ENCODE measurements at places on chromosomes 2 and 18. TPM values are rescaled to one million over a fixed set of nuclear protein-coding genes. Genes with fewer than 3 reads are reported as not detected.

GRCh38 chr2:173359231-173359630, 4.6 kb downstream of the CDCA7 start:
- peaks cover 3% of the 10 kb centered on the region for H3K4me1 ChIP-seq
- no peak for DNase-seq
- no peaks in the 10 kb centered on the region for H3K36me3 ChIP-seq
- no peak overlapping the region for H3K27ac ChIP-seq
- H3K4me3 ChIP-seq = no peak overlapping the region
- H3K27me3 ChIP-seq = peaks cover 4% of the 10 kb centered on the region

DNA sequence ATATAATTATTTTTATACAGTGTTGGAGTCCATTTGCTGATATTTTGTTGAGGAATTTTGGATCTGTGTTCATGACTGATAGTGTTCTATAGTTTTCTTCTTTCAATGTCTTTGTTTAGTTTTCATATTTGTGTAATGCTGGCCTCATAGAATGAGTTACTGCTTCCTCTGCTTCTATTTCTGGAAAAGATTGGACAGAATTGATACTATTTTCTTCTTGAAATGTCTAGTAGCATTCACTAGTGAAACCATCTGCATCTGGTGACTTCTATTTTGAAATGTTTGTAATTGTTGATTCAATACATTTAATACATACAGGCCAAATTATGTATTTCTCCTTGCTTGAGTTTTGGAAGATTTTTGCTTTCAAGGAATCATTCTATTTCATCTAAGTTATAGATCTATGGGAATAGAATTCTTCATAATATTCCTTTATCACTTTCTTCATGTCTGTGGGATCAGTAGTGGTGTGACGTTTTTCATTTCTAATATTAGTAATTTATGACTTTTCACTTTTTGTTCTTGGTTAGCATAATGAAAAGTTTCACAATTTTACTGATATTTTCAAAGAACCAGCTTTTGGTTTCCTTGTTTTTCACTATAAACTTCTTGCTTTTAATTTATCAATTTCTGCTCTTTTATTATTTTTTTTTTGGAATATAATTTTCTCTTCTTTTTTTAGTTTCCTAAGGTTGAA, 509.9 kb upstream of the VRK2 start:
- H3K27ac ChIP-seq = no peak overlapping the region
- no peaks in the 10 kb centered on the region for H3K36me3 ChIP-seq
- H3K27me3 ChIP-seq = no peaks in the 10 kb centered on the region
- H3K4me3 ChIP-seq = no peak overlapping the region
- H3K4me1 ChIP-seq = no peaks in the 10 kb centered on the region
- no peak for DNase-seq

DNA sequence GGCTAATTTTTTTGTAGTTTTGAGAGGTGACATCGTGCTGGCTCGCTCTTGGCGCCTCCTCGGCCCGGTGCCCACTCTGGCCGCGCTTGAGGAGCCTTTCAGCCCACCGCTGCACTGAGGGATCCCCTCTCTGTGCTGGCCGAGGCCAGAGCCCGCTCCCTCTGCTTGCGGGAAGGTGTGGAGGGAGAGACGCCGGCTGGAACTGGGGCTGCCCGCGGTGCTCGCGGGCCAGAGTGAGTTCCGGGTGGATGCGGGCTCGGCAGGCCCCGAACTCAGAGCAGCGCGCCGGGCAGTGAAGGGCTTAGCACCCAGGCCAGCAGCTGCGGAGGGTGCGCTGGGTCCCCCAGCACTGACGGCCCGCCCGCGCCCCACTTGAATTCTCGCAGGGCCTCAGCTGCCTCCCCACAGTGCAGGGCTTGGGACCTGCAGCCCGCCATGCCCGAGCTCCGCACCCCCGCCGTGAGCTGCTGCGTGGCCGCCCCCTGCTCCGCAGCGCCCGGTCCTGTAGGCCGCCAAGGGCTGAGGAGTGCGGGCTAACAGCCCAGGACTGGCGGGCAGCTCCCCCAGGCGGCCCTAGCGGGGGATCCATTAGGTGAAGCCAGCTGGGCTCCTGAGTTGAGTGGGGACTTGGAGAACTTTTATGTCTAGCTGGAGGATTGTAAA, 113.2 kb upstream of the ZSWIM2 start:
- no peak overlapping the region for H3K4me3 ChIP-seq
- no peaks in the 10 kb centered on the region for H3K27me3 ChIP-seq
- H3K36me3 ChIP-seq = no peaks in the 10 kb centered on the region
- no peak for DNase-seq
- no peaks in the 10 kb centered on the region for H3K4me1 ChIP-seq

MC5R gene
- total RNA-seq = not detected

STARD6 gene
- total RNA-seq = not detected

GRCh38 chr2:171404719-171405118, 29.1 kb downstream of the METTL8 start:
- no peak for DNase-seq
- H3K4me1 ChIP-seq = no peaks in the 10 kb centered on the region
- H3K4me3 ChIP-seq = no peak overlapping the region
- H3K27me3 ChIP-seq = no peaks in the 10 kb centered on the region

DNA sequence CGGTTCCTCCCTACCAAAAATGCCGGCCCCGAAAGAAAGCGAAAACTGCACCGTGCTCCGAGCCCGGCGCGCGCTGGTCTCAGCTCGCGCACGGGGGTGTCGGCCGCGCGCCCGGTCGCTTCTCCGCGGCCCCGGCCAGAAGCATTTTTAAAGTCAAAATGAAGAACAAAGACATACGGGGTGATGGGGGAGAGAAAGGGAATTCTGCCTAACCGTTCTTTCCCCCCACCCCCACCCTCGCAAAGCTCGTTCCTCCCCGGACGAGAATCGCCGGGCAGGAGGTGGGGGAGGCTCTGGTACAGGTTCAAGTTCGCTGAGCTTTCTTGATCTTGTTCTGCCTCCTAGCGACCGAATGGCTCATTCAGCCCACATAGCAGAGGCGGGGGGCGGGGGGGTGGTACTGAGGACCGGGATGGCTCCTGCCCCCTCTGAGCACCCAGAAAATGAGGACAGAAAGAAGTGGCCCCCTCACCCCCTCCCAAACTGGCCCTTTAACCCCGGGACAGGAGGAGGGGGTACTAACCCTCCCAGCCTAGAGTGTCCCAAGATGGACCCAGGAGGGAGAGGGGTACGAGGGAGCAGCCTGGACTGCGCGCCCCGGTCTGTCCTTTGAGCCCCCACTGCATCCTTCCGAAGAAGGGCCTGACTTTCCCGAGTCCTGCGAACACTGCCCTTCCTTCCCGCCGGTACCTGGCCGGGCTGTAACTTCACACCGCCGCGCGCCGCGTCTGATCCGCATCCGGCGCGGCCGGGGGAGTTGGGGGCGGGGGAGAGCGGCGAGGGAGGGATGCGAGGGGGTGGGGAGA, 3.1 kb downstream of the BCL11A start:
- no peaks in the 10 kb centered on the region for H3K4me1 ChIP-seq
- peak overlapping the region; percentile 49 for H3K4me3 ChIP-seq
- peaks cover 45% of the 10 kb centered on the region for H3K27me3 ChIP-seq
- no peaks in the 10 kb centered on the region for H3K36me3 ChIP-seq
- H3K27ac ChIP-seq = no peak overlapping the region

All from uterus (tissue), 4 donors.